ENCODE measurements at places on chromosomes 13 and 19. TPM values are rescaled to one million over a fixed set of nuclear protein-coding genes. Genes with fewer than 3 reads are reported as not detected.

KLK6 gene
- total RNA-seq, result not detected

DNA sequence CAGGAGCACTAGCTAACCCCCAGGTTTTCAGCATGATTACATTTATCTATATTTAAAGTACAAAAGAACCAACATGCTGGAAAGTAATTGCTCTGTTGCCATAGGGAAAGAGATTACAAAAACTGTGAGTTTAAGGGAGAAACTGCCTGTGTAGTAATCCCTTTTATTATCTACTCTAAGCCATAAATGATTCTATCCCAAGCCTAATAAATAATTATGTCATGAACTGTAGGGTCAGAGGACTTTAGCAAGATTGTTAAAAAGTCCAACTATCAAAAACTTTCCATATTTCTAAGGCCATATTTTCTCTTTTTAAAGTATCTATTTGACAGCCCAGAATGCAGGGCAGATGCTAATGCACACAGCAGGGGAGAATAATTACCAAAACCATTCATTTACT, 573.8 kb upstream of the MIR17HG start:
- no peak for DNase-seq

- DNase-seq, result no peak
Measured at GRCh38 chr19:16373989-16374388, 49.4 kb downstream of the KLF2 start.

CLEC17A gene
- not detected for total RNA-seq

GRCh38 chr19:35915443-35915842, 7.3 kb upstream of the TYROBP start:
- no peak for DNase-seq

DNA sequence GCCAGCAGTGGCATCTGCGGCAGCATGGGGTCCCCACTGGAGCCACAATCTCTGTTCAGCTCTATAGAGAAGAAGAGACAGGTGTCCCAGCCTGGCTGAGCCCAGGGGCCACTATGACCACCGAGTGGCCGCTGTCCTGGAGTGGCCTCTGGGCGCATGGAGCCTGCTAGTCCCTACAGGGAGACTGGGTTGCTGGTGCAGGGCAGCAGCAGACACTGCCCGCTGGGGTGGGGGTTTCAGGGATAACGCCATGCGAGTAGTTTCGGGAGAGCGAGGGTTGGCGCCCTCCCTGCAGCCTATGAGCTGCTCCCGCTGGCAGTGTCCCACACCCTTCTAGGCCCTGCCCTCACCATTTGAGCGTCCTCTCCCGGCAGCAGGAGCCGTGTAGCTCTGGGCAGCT, 10.9 kb upstream of the TEKTIP1 start:
- DNase-seq, result no peak

IGFL1 gene
- not detected for total RNA-seq
